ENCODE measurements at places on chromosomes 5 and 9.

GRCh38 chr9:123511326-123512277, 155.6 kb downstream of the CRB2 start:
- DNase-seq: no peak

DNA sequence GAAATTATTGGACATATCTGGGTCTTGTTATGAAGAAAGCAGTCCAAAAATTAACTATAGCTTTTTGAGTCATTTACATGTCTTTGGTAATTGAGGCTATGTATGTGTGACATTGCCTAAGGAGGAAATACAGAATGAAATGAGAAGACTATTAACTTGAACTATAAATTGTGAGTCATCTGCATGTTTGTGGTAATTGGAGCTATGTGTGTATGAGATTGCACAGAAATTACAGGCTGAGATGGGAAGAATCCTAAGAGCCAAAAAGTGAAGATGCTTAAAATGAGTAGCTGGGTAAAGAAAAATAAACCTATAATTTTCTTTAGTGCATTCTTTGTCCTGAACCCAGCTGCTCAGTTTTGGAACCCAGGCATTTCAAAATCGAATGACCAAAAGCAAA, 747.6 kb upstream of the EDIL3 start:
- no peak for DNase-seq

- no peak for DNase-seq
These were observed 76.9 kb downstream of the TSSK1B start for GRCh38 chr5:113357696-113358476.

GRCh38 chr9:27090231-27090630, 18.8 kb upstream of the TEK start:
- DNase-seq: peak; percentile 22

- no peak for DNase-seq
These were observed 57.1 kb downstream of the EDIL3 start for GRCh38 chr5:84327591-84327990.

GRCh38 chr5:100709771-100710170, 174.6 kb downstream of the FAM174A start:
- DNase-seq: no peak

- no peak for DNase-seq
These were observed 151.6 kb downstream of the SLIT3 start for GRCh38 chr5:169149317-169149716.

GRCh38 chr5:82057051-82057450, 85.2 kb downstream of the ATG10 start:
- peak; percentile 3 for DNase-seq

GRCh38 chr9:83130541-83130940, 67.6 kb upstream of the RASEF start:
- no peak for DNase-seq

DNA sequence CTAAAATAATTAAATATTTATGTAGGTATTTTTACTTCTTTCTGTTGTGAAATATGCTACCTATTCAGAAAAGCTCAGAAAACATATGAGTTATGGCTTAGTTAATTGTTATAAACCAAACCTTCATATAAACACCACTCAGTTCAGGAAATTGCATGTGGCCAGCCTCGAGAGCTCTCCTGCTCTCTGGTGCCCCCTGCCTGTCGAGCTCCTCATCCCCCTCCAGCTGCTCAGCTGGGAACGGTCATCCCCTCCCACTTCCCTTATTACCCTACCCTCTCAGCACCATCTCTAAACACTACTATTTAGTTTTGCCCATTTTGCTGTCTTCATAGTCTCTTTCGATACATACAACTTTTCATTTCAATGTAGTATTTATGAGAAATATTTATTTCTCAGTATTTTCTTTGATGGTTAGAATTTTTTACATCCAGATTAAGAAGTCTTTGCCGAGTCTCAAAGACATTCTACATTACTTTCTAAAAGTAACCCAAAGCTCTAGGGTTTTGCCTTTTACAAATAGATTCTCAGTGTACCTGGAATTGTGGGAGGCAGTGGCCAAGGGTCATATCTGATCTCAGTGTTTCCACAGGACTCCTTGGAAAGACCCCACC, 51.2 kb upstream of the SEMA4D start:
- peak; percentile 51 for DNase-seq

DNA sequence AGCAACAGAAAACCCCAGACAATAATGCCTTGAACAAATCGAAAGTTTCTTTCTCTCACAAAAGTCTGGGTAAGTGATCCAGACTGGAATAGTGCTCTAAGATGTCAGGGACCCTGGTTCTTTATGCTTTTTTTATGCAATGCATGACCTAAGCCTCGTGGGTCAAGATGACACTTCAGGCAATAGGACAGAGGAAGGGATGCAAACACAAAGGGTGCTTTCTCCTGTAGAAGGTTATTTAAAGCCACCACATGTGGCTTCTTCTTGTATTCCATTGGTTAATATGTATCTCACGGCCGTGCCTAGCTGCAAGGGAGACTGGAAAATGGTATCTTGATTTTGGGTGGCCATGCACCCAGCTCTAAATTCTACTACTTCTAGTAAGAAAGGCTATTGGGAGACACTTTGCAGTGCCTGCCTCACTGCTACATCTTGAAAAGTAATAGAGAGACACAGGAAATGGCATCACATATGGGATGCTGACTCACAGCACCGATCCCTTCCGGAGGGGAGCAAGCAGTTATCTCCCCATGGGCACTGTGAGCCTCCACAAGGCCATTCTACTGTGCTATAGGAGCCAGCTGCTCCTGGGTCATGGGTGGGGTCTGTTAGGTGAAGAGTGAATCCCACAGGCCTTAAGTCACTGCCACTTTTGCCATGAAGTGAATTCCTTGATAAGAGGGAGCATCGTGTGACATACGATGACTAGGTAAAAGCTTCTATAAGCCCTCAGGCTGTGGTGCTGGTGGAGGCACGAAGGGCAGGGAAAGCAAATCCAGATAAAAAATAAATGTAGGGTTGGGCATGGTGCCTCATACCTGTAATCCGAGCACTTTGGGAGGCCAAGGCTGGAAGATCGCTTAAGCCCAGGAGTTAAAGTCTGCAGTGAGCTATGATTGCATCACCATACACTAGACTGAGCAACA, 32.5 kb upstream of the RAB14 start:
- DNase-seq: peak; percentile 40

GRCh38 chr5:142929587-142929986, 159.4 kb downstream of the ARHGAP26 start:
- DNase-seq: no peak

- no peak for DNase-seq
These were observed 286.5 kb downstream of the KCTD16 start for GRCh38 chr5:144457160-144457559.

DNA sequence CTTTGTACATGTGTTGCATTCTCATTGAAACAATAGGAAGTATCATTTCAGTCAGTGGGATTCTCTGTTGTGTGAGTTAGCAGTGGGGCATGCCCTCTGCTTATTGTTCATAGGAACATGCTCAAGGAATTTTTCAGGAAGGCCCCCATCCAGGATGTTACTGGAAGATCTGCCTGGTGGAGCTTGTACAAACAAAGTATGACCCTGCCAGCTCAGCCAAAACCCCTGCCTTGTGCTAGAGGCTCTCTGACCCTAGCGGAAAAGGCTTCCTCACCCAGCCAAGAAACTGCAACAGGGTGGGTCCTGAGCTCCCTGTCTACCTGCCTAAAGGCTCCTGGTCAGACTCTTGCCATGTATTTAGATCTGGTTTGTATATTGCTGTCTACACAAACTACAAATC, 43.2 kb downstream of the MRRF start:
- no peak for DNase-seq

DNA sequence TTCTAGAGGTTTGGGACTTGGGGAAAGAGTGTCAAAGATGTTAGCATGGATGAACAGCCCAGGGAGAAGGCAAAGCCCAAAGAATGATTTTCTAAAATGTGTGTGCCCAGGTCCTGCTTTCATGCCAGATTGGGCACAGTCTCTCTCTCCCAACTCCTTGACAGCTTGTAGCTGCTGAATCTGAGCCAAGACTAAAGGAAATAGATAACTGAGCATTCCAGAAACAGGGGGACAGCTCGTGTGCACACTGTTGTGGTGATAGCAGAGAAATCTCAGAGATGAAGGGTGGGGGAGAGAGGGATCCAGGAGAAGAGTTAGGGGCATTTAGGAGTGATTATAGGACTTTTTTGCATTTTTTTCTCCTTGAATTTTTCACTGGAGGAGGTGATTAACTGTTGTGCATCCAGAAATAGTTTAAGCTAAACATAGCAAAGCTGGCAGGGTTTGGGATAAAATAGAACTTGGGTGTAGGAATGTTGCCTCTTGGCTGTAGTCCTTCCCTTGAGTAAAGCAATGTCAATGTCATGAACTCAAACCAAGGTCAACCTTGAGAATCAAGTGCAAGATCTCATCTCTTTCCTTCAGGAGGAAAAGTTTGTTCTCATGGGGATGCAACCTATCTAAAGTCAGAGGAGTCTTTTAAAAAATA, 245.9 kb downstream of the SH3GL2 start:
- DNase-seq: no peak

- no peak for DNase-seq
These were observed 36.2 kb upstream of the IFNK start for GRCh38 chr9:27487927-27488326.

Measured in AG10803 (cell line).